ENCODE measurements at places on chromosomes 11 and 22.

DNA sequence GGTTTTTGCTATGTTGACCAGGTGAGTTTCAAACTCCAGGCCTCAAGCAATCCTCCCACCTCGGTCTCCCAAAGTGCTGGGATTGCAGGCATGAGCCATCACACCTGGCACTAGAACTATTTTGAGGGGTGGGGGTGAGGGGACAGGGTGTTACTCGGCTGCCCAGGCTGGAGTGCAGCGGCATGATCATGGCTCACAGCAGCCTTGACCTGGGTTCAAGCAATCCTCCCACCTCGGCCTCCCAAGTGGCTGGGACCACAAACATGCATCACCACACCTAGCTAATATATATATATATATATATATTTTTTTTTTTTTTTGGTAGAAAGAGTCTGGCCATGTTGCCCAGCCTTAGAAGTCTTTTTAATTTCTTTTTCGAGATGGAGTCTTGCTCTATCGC lies 17.1 kb upstream of the IFITM3 start:
- DNase-seq: no peak

GRCh38 chr11:49952091-49952490 lies at the start of gene OR4C13:
Gene OR4C13 (plus strand): TSS chr11:49952391. CDS start chr11:49952423, 32 bp downstream.
- DNase-seq: no peak

- DNase-seq: no peak
Observed at GRCh38 chr11:14981507-14981906, 9.4 kb upstream of the CALCA start.

DNA sequence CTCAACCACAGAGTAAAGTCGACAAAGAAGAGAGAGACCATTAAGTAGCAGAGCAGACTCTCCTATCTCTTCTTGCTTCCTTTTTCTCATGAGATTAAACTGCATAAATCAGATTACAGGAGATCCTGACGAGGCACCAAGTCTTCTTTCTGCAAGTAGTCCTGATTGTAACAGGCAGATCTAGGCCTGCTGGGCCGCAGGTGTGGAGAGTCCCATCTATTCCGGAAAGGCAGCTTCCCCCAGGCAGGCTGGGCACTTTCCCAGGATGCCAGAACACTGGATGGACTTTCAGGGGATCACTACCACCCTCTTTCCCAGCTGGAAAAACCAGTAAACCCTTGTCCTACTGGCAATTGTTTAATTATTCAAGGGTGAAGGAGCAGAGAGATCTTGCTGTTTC lies 173.0 kb upstream of the CADM1 start:
- no peak for DNase-seq

DNA sequence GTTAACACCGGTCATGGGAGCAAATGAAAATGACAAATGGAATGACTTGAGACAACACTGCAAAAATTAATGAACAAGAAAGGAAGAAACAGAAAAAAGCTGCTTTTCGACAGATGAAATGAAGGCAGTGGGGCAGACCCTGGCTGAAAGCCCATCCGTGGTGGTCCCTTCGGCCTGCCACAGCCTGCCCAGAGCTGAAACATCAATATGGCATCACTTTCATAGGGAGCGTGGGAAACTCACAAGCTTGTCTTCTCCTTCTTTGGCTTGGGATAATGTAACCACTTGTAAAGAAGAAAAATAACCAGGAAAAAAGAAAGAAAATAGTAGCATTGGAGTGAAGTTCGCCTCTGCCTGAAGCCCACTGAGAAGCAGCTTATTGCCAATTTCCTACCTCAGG lies 78.8 kb downstream of the CTTN start:
- no peak for DNase-seq

- no peak for DNase-seq
Observed at GRCh38 chr11:104926771-104927611, 28.7 kb upstream of the CASP12 start.

Measured in stimulated activated CD4-positive, alpha-beta T cell treated with anti-CD3 and anti-CD28 coated beads, Interleukin-4, amount 100 ng/mL, for 24 hours (primary cell).